ENCODE measurements at places on chromosomes 2 and 18. TPM values are rescaled to one million over a fixed set of nuclear protein-coding genes. Genes with fewer than 3 reads are reported as not detected.

GRCh38 chr2:46001290-46001689 lies 295.9 kb upstream of the EPAS1 start:
- peak; percentile 38 for DNase-seq

DNA sequence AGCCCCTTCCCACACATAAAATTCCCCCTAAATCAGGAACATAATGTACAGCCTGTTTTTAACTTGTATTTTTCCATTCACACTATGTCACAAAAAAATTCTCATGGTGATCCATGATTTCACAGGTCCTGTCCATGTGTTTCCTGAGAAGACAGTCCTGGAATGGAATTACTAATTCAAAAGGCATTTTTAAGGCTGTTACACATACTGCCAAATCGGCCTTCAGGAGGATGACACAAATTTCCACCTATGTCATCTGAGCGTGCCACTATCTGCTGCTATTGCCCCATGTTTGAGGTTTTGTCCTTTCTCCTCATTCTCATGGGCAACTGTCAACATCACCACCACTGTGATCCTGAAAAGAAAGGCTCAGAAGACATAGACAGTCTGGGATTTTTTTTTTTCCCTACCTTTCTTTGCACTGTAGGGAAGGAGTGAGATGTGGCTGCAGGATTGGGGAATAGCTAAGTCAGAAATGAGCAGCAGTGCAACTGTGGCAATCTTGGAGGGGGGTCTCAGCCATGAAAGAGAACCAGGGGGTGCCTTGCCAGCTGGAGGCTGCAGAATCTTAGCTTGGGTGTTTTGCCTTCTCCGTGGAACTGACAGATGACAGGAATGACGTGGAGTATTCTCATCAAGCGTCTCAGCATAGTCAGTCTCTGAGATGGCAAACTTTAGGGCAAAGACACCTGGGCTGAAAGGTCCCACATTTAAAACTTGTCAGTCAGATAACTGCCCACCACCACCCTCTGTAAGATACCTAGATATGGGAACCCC lies 73.4 kb downstream of the MARCHF4 start:
- no peak for DNase-seq

DNA sequence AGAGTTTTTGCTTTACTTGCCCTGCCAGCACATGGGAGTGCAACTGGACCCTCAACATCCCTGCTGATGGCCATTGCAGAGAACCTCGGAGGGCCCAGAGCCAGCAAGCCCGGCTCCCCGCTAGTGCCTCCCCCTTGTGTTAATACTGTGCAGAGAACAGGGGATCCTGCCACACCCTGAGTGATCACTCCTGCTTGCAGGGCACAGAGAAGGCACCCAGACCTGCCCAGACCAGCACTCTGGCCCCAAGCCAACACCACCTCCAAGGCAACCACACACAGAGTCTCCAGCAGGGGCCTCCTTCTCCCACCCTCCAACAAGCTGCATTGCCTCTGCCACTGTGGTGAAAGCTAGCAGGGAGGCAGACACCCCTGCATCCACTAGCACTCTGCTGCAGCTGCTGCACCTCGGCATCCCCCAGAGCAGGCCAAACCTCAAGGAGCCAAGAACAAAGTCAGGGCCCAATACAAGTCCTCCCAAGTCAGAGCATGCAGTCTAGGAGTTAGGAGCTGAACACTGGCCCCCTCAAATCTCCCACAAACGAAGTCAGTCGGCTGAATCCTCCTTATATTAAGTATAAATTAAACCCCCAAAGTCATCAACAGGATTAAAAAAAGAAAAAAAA lies 157.7 kb downstream of the CCDC178 start:
- peak; percentile 51 for DNase-seq

- no peak for DNase-seq
Observed at GRCh38 chr2:28413899-28414295, 21.2 kb downstream of the FOSL2 start.

DNA sequence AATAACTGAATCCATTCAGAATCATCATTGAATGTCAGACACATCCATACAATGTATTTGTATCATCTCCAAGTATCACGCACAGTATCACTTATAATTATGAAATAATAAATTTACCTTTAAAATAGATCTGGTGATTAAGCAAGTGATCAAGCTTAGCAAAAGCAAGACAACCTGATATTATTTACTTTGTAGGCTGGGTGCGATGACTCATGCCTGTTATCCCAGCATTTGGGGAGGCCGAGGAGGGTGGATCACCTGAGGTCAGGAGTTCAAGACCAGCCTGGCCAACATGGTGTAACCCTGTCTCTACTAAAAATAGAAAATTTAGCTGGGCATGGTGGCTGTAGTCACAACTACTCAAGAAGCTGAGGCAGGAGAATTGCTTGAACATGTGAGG lies 421.0 kb upstream of the NETO1 start:
- no peak for DNase-seq

The GALNT14 gene
- total RNA-seq = 2.0 TPM

DNA sequence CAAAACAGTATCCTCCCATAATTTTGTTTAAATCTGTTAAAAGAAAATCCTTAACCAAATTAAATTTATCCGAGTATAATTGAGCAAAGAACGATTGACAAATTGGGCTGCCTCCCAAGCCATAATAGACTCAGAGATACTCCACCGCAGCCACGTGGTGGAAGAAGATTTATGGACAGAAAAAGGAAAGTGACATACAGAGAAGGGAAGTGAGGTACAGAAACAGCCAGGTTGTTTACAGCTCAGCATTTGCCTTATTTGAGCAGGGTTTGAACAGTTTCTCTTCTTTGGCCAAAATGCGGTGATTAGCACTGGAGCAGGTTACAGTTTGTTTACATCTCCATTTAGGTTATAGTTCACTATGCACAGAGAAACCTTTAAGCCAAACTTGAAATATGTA lies 60.8 kb downstream of the KYNU start:
- DNase-seq = no peak

The MROH2A gene
- not detected for total RNA-seq

The KCNS3 gene
- 15.2 TPM for total RNA-seq

All from endodermal cell (in vitro differentiated cells).